Stimulated activated CD8-positive, alpha-beta memory T cell treated with anti-CD3 and anti-CD28 coated beads, Interleukin-7, amount 100 ng/mL, for 1 hour (primary cell): ENCODE measurements at places on chromosomes 5 and 9.
A peak's percentile ranks its signal among the peaks of the same experiment; 100 is the strongest.

- DNase-seq = peak; percentile 35
Measured at GRCh38 chr9:136342181-136343120, 15.1 kb downstream of the GPSM1 start.

DNA sequence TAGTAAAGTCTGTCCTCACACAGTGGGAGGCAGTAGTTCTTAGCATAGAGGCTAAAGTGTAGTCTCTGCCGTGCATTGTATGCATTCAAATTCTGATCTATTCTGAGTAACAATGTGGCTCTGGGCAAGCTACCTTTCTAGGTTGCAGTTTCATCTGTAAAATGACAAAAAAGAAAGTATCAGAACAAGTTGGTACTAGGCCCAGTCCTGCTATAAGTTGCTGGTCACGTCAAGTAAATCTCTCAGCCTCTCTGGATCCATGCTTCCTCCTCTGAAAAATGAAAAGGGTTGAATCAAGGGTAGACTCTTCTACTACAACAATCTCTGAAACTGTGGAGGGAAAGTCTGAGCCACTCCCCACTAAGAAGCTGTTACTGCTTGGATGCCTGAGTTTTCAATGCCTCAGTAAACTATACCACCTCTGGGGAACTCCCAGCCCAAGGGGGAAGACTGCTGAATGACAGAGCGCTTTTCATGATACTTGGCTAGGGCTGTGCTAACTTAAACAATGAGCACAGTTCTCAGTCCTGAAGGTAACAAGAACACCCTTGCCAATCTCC is 34.5 kb upstream of the SPARC start:
- no peak for DNase-seq

- no peak for DNase-seq
Measured at GRCh38 chr5:126044111-126044668, 379.0 kb upstream of the GRAMD2B start.

- DNase-seq = no peak
Measured at GRCh38 chr5:400282-401145, 42.5 kb upstream of the EXOC3 start.

DNA sequence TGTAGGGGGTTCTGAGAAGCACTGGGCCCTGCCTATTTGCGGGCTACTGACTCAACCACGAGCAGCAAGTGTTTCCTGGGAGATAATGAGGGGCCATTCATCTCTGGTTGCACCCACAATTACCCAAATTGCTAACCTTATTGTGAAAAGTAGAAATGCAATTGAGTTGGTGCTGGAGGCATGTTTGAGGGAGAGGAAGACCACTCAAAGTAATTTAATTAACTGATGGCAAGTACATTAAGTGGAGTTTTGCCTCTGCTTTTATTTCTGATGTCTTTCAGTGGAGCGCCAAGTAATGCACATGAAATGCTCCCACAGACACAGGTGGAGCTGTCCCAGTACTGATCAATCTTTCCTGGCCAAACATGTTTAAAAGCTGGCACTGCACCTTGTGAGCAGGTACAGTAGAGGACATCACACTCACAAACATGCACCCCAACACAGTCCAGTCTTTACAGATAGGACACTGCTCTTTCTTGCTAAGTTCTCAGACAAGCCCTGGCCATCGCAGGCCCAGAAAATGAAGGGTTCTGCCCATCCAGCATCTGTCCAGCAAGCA is 195.4 kb downstream of the HSPA4 start:
- no peak for DNase-seq

GRCh38 chr9:105535920-105536668 is 21.8 kb upstream of the FKTN start:
- DNase-seq = no peak

DNA sequence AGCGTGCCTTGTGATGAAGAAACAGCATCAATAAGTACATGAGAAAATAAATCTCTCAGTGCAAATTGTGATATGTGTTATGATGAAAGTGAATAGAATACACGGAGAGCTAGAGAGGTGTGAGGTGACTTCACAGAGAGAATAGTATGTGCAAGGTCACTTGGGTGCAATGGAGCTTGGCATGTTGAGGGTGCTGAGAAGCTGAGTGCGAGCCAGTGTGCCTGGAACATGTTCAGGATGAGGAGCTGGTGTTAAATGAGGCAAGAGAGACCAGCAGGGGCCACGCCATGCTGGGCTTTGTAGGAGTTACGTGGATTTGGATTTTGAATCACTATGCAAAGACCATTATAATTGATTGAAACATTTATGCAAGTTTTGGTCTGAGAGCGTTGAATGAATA is 12.8 kb upstream of the RPS23 start:
- DNase-seq = no peak

- no peak for DNase-seq
Measured at GRCh38 chr9:90726215-90726614, 75.4 kb upstream of the SYK start.

DNA sequence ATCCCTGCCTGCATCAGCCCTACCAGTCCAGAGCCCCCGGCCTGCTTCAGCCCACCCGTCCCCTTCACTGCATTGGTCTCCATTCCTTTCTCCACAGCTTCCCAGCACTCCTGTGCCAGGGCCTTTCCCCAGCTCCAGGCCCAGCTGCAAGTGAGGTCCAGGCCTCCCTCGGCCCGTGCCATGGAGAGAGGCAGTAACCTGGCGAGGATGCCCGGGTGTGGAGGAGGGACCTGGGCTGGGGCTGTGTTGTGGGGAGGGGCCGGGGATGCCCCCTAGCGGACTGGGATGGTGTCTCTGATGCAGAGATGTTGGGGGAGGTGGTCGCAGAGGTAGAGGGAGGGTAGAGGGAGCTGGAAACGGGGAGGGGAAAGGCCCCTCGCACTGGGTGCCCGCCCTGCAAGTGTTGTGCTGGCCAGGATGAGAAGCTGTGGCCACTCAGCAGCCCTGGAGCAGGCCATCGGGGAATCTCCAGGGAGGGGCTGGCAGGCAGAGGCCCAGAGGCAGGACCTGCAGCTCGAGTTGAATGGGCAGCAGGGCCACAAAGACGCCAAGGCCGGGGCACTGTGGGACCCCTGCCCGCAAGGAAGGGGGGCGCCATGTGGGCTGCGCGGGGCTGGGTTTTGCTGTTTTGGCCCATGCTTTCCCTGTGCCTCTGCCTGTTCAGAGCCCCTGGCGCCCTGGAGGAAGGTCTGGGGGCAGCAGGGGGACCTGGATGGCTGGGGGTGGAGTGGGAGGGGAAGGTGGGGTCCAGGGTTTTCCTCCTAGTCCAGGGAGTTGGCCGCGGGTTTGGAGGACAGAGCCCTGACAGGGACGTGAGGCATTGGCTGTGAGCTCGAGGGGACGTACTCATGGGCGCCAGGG is 26.0 kb upstream of the NKD2 start:
- DNase-seq = no peak

DNA sequence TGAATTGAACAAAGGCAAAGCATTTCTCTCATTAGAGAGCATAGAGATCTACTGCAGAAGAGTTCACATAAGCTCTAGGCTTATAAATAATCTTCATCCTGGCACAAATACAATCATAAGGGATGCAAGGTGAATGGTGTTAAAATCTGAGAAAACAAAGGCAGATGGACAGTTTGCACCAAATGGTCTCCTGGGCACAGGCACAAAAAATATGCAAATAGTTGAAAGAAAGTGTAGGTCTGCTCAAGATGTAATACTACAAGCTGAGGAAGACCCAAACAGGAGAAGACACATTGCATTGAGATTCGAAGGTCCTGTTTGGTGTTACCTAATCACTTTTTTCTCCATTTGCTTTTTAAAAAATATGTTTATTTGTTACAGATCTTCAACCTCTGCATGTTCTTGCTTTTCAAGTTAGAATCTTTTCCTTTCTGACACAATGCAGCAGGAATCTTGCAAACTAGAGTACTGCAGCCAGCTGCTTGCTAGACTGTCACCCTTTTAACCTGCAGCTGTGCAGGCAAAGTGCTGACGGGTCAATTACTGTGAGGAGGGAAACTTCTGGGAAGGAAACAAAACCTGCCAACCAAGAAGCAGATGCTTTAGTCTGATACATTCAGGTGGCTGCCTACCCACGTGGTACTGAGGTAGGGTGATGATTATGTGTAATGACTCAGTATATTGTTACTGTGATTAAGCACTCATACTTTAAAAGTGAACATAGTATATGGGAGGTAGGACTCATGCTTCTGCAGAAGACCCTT is 1048.6 kb upstream of the SEMA6A start:
- DNase-seq = no peak

GRCh38 chr9:91741522-91741921 is 208.5 kb downstream of the ROR2 start:
- no peak for DNase-seq

DNA sequence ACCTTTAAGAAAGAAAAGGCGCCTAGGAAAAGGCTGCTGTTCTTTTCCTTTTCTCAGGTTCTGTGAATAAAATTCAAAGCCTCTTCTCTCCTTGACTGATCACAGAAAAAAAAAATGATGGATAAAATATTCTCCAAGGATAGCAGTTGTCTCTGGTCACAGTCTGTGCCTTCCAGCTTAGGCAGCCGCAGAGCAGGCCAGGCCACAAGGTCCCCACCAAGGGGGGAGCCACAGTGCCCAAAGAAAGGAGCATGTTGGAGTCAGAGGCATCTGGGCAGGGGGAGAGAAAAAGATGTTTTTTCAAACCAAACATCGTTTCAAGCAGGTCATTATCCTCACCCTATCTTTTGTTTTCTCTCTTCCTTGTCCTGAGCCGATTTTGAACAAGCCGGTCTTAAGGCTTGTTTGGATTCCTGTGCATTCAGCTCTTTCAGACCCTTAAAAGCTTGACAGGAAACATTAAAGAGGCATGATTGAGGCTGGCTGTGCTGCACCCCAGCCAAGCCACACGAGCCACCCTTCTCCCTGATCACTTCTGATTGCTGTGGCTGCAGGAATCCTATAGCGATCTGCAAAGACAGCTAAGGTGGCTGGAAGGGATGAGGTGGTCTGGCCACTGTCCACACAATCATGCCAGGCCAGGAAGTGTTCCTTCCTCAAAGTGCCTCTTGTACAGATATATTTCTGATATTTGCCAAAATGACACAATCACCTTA is 284.6 kb upstream of the TLE4 start:
- DNase-seq = no peak

- DNase-seq = no peak
Measured at GRCh38 chr5:15510092-15510491, 10.1 kb downstream of the FBXL7 start.

DNA sequence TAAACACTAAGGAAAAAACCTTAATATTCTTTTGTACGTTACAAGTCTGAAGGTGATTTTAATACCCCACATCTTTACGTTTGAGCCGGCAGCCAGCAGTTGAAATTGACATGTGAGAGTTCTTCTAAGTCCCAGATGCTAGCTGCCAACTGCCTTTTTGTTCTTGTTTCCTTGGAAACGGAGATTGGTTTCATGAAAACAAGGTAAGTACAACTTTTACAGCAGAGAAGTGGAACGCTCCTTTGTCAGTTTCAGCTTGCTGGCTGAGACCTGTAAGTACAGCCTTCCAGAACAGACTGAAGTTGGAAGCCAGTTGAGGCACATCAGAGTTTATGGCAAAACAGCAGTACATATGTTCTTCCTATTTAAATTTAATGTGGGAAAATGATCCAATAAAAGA is 1018.4 kb upstream of the ARRDC3 start:
- DNase-seq = no peak

DNA sequence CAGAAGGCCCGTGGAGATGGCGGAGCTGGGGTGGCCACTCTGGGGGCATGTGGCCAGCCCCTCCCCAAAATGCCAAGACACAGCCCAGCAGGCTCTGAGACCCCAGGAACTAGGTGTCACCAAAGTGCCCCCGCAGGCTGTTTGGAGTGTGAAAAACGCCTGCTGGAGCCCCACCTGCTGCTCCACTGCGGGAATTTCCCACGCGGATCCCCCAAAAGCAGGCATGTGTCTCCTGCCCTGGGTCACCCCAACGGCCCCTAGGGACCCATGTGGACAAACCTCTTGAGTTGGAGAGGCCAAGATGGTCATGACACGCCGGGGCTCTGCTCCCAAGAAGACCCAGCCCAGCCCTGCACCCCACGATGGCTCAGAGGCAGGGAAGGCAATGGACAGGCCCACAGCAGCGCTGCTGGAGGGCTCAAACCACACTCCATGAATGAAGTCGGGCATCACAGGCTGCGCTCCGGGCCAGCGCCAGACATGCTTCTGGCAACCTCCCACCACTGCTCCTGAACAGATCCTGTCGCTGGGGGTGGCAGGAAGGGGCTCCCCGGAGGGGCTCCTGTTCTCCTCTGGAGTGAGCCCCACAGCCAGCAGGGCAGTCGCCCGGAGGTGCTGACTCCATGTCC is 15.3 kb downstream of the NOTCH1 start:
- DNase-seq = no peak

GRCh38 chr9:84950879-84951811 is 281.6 kb downstream of the NTRK2 start:
- DNase-seq = no peak

DNA sequence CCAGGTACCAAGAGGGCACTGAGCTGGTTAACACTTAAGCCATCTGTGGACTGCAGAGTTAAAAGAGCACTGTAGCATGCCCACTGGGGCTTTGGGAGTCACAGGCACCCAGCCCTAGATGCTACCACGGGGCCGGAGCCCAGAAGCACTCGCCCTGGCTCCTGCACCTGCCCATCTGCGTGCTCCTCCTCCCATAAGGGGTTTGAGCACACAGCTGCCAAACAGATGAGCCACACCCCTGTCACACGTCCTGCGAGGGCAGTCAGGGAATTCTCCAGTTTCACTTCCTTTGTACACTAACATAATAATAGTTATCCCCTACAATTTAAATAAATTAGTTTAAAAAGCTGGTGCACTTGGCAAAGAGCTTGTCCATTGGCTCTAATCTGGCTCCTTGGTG is 4.5 kb upstream of the PCA3 start:
- DNase-seq = no peak

DNA sequence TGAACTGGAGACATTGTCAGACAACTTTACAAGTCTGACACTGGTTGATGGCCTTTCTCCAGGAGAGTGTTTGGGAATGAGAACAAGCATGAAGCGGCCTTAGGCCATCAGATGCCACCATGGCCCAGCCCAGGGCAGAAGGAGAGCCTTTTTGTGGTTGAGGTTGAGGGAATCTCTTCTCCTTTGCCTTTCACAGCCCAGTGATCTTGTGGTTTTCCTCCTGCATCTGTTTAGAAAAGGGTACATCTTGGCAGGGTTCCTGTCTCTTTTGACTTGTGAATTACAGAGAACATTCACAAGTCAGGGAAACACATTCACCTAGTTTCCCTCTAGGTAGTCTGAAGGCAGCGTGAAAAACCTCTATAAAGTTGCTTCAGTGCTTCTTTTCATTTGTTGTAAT is 27.5 kb downstream of the DMRT2 start:
- DNase-seq = no peak

GRCh38 chr9:128911529-128912035 is 9.2 kb upstream of the PHYHD1 start:
- DNase-seq = no peak

DNA sequence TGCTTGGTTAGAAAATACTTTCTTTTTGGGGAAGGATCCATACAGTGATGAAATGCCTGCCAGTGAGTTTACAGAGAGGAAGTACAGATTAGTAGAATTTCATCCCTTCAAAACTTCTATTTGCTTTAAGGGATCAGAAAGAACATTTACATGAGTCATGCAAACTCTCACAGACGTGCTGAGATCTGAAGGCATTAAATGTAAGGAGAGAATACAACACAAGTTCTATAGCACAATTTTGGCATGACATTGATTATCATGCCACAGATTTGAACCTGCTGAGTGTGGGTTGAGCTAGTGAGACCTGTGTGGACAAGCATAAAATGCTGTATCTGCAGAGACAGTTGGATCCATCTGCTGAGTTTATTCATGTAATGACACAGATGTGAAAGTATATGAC is 613.6 kb upstream of the SEMA6A start:
- no peak for DNase-seq
